ENCODE measurements at places on chromosomes 3 and 15. TPM values are rescaled to one million over a fixed set of nuclear protein-coding genes. Genes with fewer than 3 reads are reported as not detected.

DNA sequence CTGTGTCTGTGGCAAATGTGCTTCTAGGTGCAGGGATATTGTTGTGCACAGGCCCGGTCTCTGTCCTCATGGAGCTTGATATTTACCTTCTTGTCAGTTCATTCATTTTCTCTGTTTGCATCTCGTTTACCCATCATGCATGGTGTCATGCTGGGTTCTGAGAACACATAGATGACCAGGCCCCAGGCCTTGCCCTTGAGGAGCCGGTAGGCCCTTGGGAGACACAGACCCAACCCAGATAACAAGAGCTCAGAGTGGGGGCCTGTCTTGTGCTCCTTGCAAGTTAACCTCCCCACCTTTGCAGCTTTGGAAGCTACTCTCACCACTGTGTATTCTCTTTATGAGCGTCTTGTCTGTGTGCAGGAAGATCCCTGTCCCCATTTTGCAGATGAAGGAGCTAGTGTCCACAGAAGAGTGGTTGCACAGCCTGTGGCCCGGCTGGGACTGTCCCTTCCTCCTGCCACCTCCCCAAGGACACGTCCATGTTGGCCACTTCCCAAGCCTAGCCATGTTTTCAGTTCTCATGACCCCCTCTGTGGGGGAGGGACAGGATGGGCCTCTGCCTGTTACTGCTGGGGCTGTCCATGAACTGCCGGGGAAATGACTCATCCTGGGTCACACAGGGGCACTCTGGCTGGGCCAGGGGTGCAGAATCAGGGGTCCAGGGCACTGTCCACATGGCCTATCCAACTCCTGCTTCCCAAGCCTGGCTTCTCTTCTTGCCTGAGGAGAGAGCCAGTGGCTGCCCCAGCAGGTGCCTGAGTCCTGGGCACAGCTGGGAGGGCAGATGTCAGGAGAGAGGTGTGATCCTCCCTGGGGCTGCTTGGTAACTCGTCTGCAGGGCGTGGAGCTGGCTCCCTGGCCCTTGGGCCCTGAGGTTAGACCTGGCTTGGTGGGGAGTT, 3.4 kb downstream of the SNX33 start:
- peak; percentile 85 for DNase-seq

GRCh38 chr3:59774634-59775033, 724.8 kb upstream of the CFAP20DC start:
- no peak for DNase-seq

GRCh38 chr3:72312339-72312738, 527.4 kb upstream of the PROK2 start:
- DNase-seq: no peak

GRCh38 chr3:194994551-194994981, 276.4 kb downstream of the XXYLT1 start:
- no peak for DNase-seq

Gene TIPIN
- 7.1 TPM for total RNA-seq

GRCh38 chr3:114453361-114453780, 159.5 kb downstream of the TIGIT start:
- no peak for DNase-seq

DNA sequence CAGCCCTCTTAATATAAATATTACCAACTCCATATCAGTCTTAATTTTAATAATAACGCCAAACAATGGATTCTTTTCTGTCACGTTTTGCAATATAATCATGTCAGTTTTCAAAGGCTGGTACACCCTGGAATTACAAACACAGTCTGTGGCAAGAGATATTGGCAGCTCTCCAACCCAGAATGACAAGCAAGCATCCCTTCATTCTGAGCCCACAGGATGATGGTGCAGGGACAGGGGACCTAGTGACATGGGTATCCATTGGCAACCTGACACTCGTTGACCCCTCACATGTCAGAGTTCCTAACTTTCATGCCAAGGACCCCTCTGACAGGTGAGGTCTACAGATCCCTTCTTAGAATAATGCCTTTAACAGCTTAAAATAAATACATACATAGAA, 154.5 kb upstream of the TSC22D2 start:
- peak; percentile 55 for DNase-seq

Data from dermis microvascular lymphatic vessel endothelial cell (primary cell).